ENCODE measurements at places on chromosomes 6 and 20.

GRCh38 chr6:71349976-71350615, 61.5 kb downstream of the OGFRL1 start:
- no peak overlapping the region for H3K4me3 ChIP-seq
- H3K27me3 ChIP-seq = no peaks in the 10 kb centered on the region
- H3K4me1 ChIP-seq = no peaks in the 10 kb centered on the region

DNA sequence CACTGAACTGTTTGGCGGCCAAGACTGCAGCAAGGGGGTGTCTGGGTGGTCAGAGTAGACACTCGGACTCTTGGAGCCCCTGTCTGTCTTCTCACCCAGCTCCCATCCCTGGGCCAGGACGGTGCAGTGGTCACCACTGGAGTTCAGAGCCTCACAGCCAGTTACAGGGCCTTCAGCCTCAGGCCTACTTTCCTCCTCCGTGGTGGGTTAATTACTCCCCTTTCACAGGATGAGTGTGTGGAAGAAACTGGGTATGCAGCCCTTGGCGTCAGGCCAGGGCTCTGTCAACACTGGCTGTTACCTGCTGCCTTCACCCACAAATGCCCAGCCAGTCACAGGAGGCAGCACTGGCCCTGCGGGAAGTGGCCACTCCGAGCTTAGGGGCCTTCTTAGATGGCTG, 1.8 kb upstream of the YTHDF1 start:
- peaks cover 9% of the 10 kb centered on the region for H3K36me3 ChIP-seq
- no peak for DNase-seq
- H3K4me3 ChIP-seq = no peak overlapping the region
- H3K27ac ChIP-seq = no peak overlapping the region
- H3K27me3 ChIP-seq = no peaks in the 10 kb centered on the region
- H3K4me1 ChIP-seq = peaks cover 5% of the 10 kb centered on the region

GRCh38 chr6:42742116-42742894, 3.6 kb downstream of the TBCC start:
- H3K36me3 ChIP-seq = no peaks in the 10 kb centered on the region
- H3K4me3 ChIP-seq = no peak overlapping the region
- H3K27ac ChIP-seq = no peak overlapping the region
- no peaks in the 10 kb centered on the region for H3K27me3 ChIP-seq
- no peak for DNase-seq

DNA sequence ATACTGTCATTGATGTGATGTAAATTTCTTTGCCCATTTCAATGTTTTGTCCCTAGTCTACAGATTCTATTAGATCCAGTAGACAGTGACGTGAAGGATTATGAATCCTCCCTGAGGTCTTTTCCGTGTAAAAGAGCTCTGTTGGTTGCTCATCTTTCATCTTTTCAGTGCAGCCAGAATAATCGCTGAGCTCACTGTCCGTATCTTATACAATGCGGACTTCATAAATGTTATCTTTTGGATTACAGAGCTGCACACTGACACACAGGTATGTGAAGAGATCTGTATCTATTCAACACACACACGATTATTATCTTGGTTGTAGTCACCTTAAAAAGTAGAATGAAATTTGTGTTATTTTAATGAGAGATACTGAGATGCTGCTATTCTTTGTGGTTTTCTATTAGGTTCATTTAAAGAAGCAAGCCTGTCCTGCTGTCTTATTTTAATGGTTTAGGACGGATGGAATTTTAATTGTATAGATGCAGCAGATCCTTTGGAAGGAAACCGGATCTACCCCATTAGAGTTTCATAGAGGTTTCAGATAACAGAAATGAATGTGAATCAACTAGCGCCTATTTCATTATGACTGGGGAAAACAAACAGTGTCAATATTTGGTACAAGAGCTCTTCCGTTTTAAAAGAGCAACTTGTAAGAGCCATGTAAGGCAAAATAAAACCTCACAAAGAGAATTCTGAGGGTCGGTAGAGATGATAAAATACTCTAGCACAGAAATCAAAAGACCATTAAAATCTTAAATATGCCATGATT, 79.4 kb downstream of the BMP6 start:
- H3K27ac ChIP-seq = no peak overlapping the region
- no peak for DNase-seq
- H3K4me1 ChIP-seq = peaks cover 6% of the 10 kb centered on the region
- H3K27me3 ChIP-seq = no peaks in the 10 kb centered on the region

DNA sequence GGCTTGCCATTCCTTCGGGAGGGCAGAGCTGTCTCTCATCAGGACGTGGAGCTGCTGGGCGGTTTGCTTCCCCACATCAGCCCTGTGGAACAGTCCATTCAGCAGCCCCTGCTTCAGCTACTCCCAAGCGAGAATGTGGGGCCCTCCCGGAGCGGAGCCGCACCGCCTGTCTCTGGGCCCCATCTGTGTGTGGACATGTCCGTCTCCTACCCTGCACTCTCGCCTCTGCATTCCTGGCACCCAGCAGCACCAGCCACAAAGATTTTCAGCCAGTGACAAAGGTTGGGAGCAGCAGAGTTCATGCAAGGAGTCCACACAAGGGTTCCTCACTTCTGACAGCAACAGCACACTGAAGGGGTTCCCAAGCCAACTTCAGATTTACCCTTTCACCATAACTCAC, 29.0 kb upstream of the SLC22A1 start:
- no peak overlapping the region for H3K27ac ChIP-seq
- H3K36me3 ChIP-seq = peaks cover 30% of the 10 kb centered on the region
- DNase-seq = no peak

- H3K36me3 ChIP-seq = no peaks in the 10 kb centered on the region
- no peaks in the 10 kb centered on the region for H3K27me3 ChIP-seq
- H3K27ac ChIP-seq = no peak overlapping the region
Measured at GRCh38 chr6:36028877-36029324, 1.3 kb downstream of the MAPK14 start.

GRCh38 chr6:85551264-85551663, 42.4 kb downstream of the SNX14 start:
- peaks cover 3% of the 10 kb centered on the region for H3K36me3 ChIP-seq
- no peaks in the 10 kb centered on the region for H3K27me3 ChIP-seq
- H3K4me1 ChIP-seq = no peaks in the 10 kb centered on the region
- DNase-seq = no peak
- H3K27ac ChIP-seq = no peak overlapping the region
- no peak overlapping the region for H3K4me3 ChIP-seq

DNA sequence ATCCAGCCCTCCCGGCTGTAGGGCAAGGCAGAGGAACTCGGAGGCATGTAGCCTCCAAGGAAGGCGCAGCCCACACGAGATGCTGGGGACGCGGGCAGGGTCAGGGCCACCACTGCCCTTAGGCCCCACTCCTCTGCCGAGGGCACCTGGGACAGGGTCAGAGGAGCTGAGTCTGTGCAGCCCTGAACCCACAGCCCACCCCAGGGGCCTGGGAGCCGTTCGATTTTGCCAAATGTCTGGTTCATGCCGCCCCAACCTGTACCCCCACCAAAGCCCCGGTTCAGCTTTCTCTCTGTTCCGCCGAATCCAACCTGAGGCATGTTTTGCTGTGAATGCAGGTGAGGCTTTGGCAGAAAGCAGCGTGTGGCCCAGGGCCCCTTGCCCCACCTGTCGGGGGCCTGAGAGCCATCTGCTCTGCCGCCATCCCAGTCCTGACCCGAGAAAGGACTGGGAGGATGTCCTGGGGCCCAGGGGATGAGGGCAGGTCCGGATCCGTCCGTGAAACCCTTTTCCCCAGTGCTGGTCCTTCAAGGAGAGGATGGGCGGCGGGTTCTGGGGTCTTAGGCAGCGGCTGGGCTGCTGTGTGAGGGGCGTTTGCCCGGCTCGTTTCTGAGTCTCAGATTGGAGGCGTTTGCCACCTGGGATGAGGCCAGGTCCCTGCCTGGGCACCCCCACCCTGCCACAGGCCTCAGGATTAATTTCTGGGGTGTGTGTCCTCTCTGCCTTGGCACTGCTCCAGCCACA, 79.3 kb upstream of the GATA5 start:
- H3K36me3 ChIP-seq = no peaks in the 10 kb centered on the region
- peaks cover 2% of the 10 kb centered on the region for H3K4me1 ChIP-seq
- peaks cover 19% of the 10 kb centered on the region for H3K27me3 ChIP-seq

DNA sequence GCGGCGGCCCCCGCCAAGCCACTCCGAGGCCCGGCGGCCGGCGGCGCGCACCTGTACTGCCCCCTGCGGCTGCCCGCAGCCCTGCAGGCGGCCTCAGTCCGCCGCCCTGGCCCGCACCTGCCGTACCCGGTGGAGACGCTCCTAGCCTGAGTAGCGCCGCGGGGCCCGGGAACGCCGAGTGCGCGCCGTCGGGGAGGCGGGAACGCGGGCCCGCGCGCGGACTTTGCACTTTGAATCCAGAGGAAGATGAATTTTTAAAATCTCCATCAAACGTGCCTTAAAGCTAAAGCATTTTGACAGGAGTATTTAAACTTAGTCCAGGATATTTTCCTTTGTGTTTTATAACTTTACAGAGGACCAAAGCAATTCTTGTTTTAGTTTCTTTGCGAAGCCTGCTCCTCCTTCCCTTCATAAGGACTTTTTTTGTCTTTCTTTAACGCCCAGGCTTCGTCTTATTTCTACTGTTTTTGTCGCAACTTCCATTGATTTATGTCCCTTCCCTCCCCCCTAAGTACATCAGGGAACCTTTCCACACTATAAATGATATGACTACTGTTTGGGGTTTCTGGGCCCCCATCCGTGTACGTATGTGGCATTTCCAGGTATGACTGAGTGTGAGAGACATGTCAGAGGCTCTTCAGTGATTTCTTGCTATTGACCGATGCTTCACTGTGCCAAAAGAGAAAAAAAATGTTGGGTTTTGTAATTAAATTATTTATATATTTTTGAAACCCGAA, 2.0 kb downstream of the FOXQ1 start:
- H3K36me3 ChIP-seq = no peaks in the 10 kb centered on the region
- H3K4me3 ChIP-seq = no peak overlapping the region
- H3K4me1 ChIP-seq = peaks cover 20% of the 10 kb centered on the region
- H3K27ac ChIP-seq = no peak overlapping the region
- peaks cover 77% of the 10 kb centered on the region for H3K27me3 ChIP-seq
